ENCODE measurements at places on chromosomes 5 and 9.

DNA sequence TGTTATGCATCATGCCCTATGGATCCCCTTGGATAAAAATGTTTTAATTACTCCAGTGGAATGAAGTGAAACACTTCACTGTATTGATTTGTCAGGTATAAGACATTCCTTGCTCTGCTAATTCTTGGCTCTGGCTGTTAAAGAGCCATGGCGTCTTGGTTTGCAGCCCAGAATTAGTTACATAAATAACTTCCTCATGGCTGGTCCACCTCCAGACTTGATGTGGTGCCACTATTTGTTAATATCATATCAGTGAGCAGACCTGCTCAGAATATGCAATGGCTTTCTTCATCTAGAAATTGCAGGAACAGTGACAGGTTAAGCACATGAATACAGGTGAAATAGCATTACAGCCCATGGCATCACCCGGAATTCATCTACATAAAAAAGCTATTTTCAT lies 446.9 kb upstream of the GRIN3A start:
- no peak for DNase-seq

- DNase-seq: no peak
Observed at GRCh38 chr9:5442400-5443011, 4.8 kb upstream of the PLGRKT start.

DNA sequence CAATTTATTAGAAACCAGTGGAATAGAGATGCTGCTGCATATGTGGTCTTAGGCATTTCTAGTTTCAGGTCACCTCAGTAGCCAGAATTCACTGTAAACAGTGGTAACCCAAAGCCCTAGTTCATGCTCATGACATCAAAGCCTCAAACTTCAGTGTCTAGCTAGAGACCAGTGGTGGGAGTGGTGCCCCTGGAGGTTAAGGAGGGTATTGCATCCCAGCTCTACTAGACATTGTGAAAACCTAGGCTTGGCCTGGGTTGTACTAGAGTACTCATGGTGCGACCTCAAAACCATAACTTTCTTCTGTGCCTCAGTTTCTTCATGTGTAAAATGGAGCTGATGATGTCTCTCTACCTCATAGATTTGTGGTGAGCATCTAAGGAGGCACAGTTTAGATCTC lies 18.8 kb downstream of the COL5A1 start:
- DNase-seq: no peak

DNA sequence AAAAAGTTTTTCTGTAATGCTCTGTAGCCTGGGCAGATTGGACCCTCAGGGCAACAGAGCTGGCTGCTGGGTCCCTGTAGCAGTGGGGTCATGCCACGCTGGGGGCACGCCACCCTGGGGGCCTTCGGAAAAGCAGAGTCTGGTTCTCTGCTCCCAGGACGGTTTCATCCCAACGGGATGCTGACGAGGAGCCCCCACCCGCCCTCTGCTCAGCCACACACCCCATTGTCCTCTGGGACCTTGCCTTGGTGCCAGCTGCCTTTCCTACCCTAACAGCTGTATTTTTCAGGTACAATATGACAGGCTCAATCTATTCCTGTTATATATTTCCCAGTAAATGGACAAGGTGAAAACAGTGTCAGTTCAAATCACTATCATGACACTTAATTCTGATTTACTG lies 29.0 kb upstream of the MVB12B start:
- DNase-seq: no peak

DNA sequence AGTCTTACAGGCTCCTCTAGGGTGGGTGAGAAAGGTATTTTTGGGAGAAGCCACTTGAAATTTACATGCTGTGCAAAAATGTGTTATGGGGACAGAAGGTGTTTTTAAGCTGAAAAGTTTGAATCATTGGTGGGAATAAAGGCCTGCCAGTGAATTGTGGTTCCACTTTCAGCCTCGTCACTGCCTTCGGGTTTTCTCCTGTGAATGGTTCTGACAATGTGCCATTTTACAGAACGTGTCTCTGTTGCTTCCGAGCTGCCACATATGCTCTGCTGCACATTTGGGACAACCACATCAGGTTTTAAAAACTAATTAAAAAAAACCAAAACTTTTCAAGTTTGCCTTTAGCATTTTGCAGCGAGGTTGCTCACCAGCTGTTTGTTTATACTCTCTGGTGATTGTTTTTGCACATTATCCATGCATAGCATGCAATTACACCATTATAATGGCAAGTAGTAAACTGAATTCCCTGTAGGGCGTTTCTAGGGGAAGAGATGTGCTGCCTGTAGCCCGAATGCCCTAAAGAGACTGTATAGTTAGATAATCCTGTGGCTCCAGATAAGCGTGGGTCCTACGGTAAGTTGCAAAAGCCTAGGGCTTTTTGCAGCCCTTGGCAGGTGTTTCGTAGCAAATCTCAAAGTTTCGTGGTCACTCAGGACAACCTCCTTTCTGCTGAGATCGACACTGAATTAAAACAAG lies 40.1 kb upstream of the SUB1 start:
- DNase-seq: no peak

DNA sequence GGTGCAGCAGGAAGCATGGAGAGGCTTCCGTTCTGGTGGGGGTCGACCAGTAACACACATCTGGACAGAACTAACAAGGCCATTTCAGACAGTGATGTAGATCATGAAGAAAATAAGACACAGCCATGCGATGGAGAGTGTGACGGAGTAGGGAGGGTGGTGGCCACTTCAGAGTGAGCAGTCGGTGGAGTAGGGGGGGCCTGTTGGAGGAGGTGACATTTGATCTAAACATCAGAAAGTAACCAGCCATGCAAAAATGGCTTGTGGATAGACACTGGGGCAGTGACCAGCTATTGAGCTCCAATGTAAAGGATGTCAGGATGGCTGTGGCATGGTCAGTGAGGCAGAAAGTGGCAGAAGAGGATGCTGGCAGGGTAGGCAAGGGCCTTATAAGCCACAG lies 65.9 kb downstream of the PPARGC1B start:
- no peak for DNase-seq

GRCh38 chr5:178145965-178146820 lies 7.5 kb downstream of the NHP2 start:
- DNase-seq: peak; percentile 83

DNA sequence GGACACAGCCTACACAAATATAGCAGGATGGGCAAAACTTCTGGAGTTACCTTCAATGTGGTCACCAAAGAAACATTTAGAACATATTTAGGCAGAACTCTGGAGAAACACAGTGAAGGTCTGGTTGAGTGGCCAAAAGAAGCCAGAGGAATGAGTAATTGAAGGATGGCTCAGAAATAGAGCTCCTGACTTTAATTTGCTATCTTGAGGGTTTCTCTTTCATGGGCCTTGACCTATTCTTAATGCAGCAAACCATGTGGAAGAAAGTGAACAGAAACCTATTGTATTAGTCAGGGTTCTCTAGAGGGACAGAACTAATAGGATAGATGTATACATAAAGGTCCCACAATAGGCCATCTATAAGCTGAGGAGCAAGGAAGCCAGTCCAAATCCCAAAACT lies 650.5 kb downstream of the ACTL7B start:
- no peak for DNase-seq

All from 8988T (cell line).